ENCODE measurements at places on chromosomes 1 and 21.

DNA sequence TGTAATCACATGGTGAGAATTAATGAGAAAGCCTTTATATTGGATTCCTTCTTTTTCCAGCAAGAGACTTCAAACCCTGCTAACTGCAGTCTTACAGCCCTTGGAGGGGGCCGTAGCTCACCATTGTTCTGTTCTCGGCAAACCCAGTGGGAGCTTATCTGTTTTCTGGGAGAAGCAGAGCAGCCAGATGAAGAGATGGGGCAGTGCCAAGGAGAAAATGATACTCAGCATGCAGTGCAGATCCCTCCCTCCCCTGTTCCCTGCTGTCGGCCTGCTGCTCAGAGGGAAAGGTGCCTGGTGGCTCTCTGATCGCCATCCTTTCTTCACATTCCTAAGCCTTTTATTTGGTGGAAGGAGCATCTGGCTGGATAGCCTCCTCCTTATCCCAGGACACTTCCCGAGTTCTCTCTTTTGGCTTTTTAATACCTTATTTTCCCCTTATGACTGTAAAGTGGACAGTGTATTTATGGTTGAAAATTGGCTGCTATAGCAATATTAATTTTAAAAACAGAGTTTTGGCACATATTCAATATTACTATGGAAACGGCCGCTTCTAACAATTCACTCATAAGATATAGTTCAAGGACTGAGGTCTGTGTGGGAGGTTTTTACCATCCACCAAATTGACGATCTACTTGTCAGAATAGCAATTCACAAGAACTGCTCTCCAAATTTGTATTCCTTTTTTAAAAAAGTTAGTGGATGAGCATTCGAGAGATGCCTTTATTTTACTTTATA is 203.4 kb downstream of the CRB1 start:
- DNase-seq, result no peak

- no peak for DNase-seq
Measured at GRCh38 chr1:3440711-3441409, 13.6 kb upstream of the ARHGEF16 start.

DNA sequence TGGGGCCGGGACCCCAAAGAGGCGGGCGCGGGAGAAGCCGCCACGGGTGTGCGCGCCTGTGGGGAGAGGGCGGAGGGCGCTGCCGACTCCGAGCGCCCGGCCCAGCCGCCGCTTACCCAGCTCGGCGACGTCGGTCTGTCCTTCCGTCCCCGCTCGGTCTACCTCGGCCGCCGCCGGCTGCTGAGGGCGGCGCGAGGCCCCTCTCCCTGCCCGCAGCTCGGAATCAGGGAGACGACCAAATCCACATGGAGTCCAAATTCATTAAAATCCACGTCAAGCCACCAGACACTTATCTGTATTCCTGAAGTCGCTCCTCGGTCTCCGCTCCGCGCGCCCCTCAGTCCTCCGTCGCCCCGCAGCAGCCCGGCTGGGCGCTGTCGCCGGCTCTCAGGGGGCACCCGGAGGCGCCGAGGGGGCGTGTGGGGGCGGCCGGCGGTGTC is 637 bp downstream of the PLXNA2 start:
- no peak for DNase-seq

DNA sequence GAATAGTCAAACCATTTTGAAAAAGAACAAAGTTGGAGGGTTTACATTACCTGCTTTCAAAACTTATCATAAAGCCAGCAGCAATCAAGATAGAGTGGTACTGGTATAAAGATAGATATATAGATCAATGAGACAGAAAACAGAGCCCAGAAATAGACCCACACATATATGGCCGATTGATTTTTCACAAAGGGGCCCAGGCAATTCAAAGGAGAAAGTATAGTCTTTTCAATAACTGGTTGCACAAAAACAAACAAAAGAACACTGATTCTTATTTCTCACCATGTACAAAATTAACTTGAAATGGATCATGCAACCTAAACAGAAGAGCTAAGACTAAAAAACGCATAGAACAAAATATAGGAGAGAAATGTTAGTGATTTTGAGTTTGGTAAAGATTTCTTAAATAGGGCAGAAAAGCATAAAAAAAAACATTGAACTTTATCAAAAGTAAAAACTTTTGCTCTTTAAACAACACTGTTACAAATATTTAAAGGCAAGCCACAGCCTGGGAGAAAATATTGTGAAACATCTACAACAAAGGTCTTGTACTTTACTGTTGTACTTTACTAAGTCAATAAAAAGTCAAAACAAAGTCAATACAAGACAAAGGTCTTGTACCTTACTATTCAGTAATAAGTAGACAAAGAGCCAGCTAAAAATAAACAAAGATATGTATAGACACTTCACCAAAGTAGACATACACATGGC is 50.2 kb downstream of the ST3GAL3 start:
- DNase-seq, result no peak

DNA sequence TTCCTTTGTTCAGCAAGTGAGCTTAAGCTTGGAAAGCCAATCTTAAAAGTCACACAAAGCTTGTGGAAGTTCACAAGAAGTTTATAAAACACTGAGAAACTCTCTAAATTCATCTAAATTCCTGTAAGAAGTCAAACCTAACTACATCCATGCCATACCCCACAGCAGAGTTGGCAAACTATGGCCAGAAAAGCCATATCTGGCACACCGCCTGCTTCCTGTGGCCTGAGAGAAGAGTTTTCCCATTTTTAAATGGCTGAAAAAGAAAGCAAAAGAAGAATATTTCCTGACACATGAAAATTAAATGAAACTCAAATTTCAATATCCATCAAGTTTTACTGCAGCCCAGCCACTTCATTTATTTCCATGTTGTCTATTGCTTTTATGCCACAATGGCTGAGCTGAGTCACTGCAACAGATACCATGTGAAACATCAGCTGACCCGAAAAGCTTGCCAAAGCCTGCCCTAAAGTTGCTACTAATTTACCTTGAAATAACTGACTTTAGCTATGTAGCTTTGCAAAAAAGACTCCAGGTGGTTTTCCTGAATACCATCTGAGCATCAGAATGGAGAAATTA is 237.1 kb downstream of the SLC45A1 start:
- no peak for DNase-seq

DNA sequence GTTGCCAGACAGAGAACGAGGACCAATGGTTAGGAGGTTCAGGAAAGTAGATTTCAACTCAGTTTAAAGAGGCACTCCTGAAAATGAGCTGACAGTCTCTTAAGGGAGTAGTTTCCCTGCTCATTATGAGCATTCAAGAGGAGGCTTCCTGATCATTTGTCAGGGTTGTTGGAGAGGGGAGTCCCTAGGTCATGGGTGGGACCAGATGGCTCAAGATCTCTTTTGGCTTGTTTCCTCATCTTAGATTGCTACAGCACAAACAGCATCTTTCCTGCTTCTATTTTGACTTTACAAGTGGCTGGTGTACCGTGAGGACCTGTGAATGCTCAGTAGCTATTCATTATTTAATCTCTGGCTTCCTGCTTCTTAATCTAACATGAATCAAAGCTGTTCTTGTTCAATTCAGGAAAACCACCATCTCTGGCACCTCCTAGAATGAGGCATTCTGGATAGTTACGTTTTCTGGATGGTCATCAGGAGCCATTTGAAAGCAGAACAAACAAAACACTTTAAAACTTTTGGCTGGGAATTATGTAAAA is 47.6 kb downstream of the PEX14 start:
- DNase-seq, result no peak

GRCh38 chr1:60937720-60938119 is 144.6 kb upstream of the NFIA start:
- DNase-seq, result no peak

DNA sequence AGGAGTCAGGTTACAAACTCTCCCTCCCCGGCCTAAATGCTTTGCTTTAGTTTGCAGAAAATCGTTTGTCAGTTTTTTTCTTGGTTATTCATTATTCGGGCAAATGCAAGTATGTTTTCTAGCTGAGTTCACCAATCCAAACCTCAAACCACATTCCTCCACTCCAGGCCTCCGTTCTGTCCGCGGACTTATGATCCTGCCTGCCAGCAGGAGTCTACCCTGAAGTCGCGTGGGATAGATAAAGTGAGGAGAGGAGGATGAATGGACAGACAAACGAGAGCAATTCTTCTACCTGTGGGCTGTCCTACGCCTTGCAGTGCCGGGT is 1.3 kb downstream of the ADAMTS1 start:
- DNase-seq, result no peak

DNA sequence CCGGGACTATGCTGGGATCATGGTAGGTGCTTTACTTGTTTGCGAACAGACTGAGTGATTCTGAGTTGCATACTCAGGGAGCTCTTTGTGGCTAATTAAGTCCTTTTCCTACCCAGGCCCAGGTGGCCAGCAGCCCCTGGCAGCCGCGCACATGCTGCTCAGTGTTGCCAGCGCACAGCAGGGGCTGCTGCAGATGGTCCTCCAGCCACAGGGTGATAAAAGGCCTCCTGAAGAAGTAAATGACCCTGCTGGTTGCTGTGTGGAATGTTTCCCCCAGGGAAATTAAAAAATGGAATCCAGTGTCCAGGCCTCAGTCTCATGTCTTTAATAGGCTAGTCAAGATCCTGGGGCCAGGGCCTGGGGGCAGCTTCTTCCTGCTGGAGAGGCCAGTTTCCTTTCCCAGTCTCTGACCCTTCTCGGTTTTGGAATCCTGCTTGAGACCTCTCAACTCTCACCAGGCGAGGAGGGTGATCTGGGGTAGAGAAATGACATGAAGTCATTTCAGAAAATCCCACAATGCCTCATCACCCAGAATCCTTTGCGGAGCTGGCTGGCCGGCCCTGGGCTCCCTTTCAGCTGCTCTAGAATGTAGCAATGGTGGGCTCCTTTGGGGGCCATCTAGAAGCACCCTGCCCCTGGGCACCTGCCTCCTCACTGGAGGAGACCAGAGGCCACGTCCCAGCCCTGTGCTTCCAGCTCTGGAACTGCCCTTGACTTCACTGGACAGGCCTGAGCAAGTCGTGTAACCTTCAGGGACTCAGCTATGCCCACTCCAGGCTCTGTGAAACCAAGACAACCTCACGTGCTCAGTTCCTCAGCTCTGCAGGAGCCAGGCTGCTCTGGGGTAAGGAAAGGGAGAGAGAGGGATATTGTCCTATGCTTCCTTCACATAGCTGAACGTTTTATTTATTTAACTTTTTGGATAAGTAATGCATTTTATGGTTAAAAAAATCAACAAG is 131.4 kb downstream of the MRPS6 start:
- no peak for DNase-seq

- DNase-seq, result no peak
Measured at GRCh38 chr1:20735581-20736111, 3.1 kb upstream of the SH2D5 start.

DNA sequence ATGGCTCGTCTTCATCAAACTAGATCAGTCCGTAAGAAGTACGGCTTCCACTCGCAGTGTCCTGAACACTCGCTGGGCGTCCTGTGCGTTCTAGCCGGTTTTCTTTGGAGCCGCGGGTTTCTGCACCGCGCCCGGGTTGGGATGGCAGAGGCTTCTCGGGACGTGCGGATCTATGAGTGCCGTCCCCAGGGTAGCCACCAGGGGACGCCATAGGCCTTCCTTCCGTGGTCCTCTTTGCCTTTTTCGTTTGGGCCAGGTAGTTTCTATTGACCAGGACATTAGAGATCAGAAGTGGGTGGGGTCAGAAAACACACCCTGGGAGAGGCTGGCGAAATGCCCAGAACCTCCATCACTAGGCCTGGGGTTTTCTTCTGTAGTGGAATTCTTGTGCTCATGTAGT is 273.8 kb downstream of the FAM72C start:
- peak; percentile 2 for DNase-seq

DNA sequence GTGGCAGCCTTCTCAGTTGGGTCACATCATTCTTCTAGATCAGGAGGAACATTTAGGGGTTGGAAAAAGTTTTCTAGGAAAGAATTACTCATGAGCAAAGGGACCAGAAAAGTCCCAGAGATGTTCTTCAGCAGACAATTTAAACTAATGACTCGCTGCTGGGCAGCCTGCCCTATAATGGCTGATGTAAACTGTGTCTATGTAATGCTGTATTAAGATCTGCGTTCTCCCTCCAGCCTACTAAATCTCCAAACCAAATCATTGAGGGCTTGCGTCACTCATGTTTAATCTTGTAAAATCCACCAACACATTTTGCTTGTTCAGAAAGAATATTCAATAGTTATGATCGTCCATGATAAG is 92.1 kb downstream of the LRRC8C start:
- DNase-seq, result no peak

- DNase-seq, result no peak
Measured at GRCh38 chr1:217585577-217585976, 45.3 kb downstream of the GPATCH2 start.

GRCh38 chr1:195186544-195186943 is 1421.7 kb downstream of the KCNT2 start:
- no peak for DNase-seq

- DNase-seq, result no peak
Measured at GRCh38 chr1:232894436-232894835, 56.0 kb upstream of the NTPCR start.

GRCh38 chr1:4268262-4268888 is 368.3 kb upstream of the C1orf174 start:
- DNase-seq, result no peak

- no peak for DNase-seq
Measured at GRCh38 chr1:94725566-94725965, 94.6 kb upstream of the SLC44A3 start.
